Vagina (tissue), 2 donors: ENCODE measurements at places on chromosomes 13 and 19.

DNA sequence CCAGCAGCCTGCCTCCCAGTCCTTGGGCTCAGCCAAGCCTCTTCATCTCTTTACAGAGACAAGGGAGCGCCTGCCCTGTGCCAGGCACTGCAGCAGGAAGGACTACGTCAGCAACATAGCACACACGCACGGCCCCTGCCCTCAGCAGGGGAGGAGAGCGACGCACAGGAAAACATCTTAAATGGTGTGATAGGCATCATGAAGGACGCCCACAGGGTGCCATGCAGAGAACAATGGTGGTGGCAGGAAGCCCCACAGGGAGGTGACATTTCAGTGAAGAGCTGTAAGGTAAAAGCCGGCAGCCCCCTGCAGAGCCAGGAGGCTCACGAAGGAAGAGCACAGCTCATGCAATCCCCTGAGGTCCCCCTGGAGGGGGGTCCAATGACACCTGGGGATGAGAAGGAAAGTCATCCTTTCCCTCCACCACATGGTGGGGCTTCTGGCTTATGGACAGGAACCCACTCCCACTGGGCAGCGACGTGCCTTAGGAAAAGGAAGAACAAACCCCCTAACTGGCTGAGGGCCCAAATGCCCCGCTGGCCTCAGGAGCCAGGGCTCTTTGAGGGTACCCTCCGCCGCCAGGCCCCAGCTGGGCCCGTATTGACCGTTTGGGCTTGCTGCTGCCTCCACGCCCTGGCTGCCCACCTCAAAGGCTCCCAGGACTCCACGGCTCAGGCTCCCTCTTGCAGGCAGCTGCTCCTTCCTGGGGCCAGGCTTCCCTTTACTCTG, 37.3 kb upstream of the C13orf42 start:
- DNase-seq = peak; percentile 77

DNA sequence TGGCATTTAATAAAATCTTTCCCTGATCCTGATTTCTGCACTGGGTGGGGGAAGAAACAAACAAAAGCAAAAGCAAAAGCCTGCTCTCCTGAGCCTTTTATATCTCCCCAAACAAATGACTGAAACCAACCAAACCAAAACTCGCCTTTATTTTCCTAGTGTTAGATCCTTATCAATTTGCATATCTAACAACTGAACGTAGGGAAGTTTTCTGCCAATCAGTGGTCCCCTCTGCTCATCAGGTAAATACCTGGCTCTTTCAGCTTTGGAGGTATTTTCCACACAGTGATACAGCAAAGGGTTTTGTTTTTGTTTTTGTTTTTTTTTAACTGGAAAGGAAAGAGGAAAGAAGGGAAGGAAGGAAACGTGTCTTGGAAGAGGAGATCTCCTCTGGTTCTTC, 3.3 kb downstream of the AMER2 start:
- no peak for DNase-seq

GRCh38 chr13:39527961-39528660, 74.9 kb downstream of the LHFPL6 start:
- DNase-seq = no peak

DNA sequence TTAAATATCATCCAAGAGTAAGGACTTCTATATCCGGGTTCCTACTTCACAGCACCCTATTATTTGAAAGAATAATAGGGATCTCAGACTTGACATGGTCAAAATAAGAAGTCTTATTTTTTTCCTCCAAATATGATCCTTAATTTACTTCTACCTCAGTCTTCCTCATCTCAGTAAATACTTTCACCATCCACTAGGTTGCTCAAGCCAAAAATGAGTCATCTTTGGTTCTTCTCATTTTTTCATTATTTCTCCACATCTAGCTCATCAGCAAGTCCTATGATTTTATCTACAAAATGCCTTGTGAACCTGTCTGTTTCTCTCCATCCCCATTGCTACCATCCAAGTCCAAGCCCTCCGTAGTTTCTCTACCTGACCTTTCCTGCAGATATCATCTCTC, 121.9 kb upstream of the GJB6 start:
- no peak for DNase-seq

GRCh38 chr13:56706485-56706884, 434.2 kb upstream of the PRR20A start:
- no peak for DNase-seq

GRCh38 chr13:45511310-45512097, 46.8 kb downstream of the COG3 start:
- no peak for DNase-seq

GRCh38 chr19:18869781-18870530, 26.0 kb downstream of the CERS1 start:
- no peak for DNase-seq

DNA sequence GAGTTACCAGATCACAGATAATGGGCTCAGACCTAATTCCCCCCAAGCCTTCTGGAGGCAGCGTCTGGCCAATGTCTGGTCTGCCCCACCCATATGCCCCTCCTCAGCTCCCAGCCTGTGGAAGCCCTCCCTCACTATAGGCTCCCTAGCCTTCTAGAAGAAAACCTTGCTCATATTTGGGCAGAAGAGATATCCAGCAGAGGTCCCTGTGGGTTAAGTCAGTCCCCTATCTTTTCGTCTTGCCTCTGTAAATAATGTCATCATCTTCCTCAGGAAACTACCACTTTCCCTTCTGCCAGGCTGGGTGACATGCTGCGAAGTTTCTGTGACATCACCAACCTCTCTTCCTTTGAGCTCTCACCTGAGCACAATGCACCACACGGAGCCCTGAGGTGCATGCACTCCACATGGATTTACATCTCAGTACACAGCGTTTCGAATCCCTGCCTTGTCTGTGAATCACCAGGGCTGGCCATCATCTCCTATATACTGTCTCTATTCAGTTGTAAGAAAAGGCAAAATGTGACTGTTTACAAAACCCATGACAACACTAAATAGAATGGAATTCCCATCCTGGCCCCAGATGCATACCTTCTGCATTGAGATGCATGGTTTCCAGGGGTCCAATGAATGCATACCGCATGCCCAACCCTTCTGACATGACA, 112.8 kb downstream of the CRYL1 start:
- DNase-seq = no peak

- no peak for DNase-seq
Observed at GRCh38 chr13:112900226-112900600, 68.8 kb upstream of the MCF2L start.

- DNase-seq = no peak
Observed at GRCh38 chr19:17893766-17894165, 22.0 kb downstream of the SLC5A5 start.

DNA sequence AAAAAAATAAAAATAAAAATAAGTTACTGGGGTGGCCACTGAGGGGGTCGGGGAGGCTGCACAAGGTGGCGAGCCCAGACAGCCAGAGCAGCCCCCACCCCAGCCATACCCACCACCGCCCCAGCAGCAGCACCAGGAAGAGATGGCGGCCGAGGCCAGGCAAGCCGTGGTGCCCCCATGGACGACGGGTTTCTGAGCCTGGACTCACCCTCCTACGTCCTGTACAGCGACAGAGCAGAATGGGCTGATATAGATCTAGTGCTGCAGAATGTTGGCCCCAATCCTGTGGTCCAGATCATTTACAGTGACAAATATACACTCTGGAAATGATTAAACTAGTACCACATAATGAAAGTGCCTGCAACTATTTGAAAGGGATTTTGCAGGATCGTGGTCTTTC, 71.6 kb upstream of the ZDHHC20 start:
- DNase-seq = no peak

- no peak for DNase-seq
Observed at GRCh38 chr19:41551212-41551610, 24.8 kb upstream of the CEACAM21 start.

GRCh38 chr19:7326105-7326877, 22.4 kb upstream of the ARHGEF18 start:
- no peak for DNase-seq

- no peak for DNase-seq
Observed at GRCh38 chr13:27868641-27869435, 51.0 kb upstream of the PDX1 start.

GRCh38 chr13:95023405-95023804, 277.8 kb downstream of the ABCC4 start:
- no peak for DNase-seq

- DNase-seq = no peak
Observed at GRCh38 chr19:29908963-29909944, 32.8 kb upstream of the URI1 start.

DNA sequence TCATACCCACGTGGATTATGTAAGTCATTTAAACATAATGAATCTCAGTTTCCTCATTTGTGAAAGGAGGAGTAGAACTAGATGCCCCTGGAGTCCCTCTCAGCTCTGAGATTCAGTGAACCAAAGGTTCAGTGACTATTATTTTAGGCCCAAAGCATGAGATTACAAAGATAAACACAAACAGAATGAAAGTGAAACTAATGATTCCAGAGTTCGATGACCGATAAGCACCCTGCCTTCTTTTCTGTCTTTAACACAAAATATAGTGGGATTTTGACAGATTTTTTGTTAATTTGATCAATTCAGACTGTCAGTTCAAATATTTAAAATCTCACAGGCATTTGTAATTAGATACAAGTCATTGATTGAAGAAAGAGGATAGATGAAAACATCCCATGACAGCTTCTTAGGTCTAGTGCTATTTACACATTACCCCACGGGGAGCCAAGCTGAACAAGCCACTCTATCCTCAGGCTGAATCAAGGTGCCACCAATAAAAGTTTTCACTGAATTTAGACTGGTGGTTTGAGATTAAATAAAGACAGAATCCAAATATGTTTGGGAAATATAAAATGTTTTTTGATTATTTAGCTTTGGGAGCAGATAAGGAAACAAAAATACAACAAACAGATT, 64.6 kb upstream of the RAP2A start:
- DNase-seq = no peak

DNA sequence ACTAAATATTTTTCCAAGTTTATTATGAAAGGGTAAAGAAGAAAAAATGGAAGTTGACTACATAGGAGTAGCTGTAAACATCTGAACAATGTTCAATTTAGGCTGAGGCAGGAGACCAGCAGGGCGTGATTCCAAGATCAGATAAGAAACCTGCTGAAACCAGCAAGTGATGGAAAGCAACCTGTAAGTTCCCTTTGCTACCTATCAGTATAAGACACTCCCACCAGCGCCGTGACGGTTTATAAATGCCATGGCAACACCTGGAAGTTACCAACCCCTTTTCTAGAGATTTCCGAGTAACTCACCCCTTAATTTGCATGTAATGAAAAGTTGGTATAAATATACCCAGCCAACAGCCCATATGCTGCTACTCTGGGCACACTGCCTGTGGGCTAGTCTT, 1.1 kb upstream of the ZNF45 start:
- no peak for DNase-seq

DNA sequence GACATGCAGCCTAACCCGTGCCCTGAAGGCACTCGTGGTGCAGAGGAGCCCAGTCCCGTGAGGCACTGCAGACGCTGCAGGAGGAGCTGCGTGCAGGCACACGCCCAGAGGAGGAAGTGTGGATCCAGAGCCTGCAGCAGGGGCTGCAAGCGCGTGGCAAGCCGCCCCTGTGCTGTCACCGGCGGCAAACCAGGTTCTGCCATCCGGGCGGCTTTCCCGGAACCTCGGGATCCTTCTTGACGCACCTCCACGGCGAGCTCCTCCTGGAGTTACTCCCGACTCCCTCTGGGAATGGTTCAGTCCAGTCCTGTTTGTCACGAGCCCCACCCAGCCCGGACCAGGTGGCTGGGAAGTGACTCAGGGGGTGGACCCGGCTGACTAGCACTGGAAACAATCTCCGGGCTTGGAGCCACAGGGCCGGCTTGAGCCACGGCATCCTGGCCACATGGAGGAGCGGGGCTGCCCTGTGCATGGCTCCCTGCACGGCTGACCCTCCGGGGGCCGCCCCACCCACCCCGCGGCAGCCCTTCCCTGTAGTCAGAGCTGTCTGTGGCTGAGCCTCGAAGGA, 10.2 kb downstream of the DPP9 start:
- DNase-seq = peak; percentile 97

DNA sequence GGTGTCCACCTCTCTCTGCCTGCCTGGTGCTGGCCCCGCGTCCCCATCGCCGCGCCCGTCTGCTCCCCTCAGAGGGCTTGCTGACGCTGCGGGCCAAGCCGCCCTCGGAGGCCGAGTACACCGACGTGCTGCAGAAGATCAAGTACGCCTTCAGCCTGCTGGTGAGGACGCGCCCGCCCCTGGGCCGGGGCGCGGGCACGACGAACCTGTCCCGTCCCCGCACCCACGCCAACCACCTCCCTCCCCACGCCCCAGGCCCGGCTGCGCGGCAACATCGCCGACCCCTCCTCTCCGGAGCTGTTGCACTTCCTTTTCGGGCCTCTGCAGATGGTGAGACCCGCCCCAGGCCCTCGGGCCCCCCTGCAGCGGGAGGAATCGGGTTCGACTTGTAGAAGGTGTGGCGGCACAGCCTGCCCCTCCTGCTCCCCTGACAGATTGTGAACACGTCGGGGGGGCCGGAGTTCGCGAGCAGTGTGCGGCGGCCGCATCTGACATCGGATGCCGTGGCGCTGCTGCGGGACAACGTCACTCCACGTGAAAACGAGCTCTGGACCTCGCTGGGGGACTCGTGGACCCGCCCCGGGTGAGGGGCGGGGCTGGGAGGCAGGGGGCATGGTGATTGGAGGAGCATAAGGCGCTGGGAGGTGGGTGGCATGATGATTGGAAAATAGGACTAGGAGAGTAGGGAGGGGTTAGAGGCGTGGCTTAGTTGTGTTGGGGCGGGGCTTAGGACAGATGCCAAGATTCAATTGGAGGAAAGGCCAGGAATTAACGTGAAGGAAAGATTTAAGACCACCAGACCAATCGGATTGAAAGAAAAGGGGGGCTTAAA, 6.6 kb downstream of the EPS8L1 start:
- DNase-seq = no peak

- DNase-seq = no peak
Observed at GRCh38 chr13:68697551-68697950, 1410.1 kb upstream of the ATXN8OS start.

DNA sequence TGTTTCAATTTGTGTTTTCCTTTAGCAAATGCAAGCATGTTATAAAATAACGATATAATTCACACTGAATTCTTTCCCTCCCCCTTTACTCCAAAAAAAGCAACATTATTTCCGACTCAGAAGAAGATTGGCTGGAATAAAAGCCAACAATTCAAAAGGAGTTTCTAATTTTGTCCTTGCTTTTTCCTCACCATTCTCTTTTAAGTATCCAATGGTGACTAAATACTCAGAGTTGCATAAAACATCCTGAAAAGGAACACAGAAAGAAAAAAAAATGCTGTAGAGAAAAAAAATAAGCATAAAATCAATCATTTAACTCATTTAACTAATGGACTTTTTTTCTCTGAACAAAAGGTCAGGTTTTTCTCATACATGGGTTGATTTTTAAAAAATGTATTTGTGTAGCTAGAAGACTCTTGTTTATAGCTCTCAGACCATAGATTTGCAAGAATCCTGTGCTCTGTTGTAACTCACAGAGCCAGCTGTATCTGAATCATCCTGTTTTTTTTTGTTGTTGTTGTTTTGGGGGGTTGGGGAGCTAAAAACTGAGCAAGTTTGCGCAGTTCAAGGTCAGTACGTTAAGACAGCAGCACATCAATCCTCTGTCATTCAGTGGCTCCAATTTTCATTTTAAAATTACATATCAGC, 108.1 kb downstream of the PCDH17 start:
- DNase-seq = no peak

- no peak for DNase-seq
Observed at GRCh38 chr19:11519138-11519537, 9.8 kb downstream of the ECSIT start.

GRCh38 chr13:38520041-38520440, 166.8 kb upstream of the FREM2 start:
- no peak for DNase-seq

GRCh38 chr13:95160112-95160906, 140.9 kb downstream of the ABCC4 start:
- DNase-seq = no peak

- no peak for DNase-seq
Observed at GRCh38 chr19:47518139-47518538, 3.3 kb upstream of the NAPA start.

GRCh38 chr13:111114362-111115060, 599 bp upstream of the ARHGEF7 start:
- no peak for DNase-seq
